ENCODE measurements at places on chromosomes 3 and 15.

DNA sequence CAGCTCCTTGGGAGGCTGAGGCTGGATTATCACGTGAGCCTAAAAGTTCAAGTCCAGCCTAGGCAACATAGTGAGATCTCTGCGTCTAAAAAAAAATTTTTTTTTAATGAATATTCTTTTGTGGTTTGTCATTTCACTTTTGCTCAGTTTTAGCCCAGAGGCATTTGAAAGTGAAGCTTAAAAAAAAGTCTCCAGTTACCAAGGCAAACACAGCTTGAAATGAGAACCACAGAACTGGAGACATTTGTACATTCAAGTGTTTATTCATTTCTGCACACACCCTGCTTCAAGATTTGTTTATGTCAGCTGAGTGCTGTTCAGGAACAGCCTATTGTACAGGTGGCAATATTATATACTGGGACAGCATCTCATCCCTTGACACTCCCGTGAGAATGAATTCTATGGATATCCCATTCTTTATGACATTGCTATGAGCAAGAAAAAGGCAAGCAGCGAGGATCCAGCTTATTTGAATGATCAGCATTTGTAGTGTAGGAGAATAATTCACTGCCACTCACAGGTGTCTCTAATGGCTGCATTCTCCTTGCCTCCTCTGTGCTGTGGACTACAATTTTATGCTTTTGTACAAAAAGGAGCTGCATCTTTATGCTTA, 444.8 kb upstream of the GRM7 start:
- no peak for DNase-seq

DNA sequence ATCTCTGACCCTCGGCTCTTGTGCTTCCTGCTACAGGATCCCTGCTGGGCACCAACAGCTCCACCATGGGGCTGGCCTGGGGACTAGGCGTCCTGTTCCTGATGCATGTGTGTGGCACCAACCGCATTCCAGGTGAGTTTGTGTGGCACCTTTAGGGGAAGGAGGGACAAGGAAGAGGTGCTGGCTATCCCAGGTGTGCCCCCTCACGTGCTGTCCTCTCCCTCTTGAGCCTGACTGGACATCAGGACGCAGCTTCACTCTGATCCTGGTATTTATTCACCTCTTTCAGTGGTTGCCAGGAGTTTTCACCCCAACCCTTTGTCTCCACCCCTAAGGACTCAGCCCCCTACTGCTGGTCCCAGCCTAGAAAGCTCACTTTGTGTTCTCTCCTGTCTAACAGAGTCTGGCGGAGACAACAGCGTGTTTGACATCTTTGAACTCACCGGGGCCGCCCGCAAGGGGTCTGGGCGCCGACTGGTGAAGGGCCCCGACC, 960 bp downstream of the THBS1 start:
- DNase-seq: no peak

- no peak for DNase-seq
Observed at GRCh38 chr3:147428326-147428725, 19.2 kb downstream of the ZIC1 start.

DNA sequence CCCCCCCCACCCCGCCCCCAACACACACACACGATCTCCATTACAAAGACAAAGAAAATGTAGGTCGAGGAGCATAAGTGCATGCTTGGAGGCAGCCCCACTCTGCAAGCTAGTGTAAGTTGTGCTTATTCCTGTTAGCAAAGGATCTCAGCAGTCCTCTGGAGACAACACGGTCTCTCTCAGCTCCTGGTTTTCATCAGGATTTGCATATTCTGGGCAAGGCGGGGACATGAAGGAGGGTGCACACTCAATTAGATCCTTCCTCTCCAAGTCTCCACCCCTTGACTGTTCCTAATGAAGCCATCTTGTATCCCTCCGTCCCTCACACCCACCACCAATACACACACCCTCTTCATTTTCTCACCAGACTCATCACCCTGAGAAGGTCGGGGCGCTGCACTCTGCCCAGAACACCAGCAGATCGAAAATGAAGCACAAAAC, 63.8 kb downstream of the MRPL46 start:
- DNase-seq: no peak

DNA sequence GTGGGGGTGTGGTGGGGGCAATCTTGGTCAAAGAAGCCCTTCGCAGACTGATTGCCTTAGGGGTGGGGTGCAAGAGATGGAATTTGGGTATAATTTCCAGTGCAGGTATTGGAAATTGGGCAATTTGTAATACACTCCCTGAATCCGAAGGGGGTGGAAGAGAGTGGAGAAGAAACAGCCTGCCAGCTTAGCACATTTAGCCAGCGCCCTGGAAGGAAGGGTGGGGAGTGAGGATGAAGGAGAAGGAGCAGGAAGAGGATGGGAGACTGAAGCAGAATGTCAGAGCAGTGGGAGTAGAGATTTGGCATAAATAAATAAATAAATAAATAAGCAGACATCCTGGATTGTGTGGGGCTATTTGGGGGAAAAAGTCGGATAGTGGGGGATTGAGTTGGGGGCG, 1.6 kb downstream of the GAP43 start:
- no peak for DNase-seq

DNA sequence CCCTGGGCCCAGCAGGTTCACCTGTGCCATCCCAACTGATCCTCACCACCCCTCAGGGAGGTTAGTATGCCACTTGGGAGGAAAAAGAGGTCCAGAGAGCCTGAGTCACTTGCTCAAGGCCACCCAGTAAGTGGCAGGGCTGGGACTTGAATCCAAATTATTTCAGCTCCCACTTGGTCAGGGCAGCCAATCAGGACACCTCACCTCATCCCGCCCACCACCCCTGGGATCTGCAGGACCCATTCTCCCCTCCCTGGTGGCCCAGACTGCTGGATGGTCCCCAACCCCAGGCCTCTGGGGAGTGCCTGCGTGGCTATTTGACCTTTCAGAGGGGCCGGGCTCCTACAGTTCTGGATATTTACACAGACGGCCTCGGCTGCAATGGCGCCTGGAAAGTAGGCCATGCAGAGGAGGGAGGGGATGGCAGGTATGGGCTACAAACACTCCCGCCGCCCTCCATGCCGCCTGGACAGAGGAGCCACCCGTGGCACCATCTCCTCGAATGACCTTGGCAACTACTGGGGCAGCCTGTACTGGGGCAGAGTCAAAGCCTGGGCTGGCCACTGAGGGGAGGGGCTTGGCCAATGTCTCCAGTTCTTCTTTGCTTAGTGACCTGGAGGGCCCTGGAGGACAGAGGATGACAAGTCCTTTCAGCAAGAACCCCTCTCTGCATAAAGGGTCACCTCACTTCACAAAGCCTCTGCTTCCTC, 153.6 kb upstream of the LINGO1 start:
- DNase-seq: no peak

- no peak for DNase-seq
Observed at GRCh38 chr15:41944313-41944940, 27.9 kb downstream of the EHD4 start.

DNA sequence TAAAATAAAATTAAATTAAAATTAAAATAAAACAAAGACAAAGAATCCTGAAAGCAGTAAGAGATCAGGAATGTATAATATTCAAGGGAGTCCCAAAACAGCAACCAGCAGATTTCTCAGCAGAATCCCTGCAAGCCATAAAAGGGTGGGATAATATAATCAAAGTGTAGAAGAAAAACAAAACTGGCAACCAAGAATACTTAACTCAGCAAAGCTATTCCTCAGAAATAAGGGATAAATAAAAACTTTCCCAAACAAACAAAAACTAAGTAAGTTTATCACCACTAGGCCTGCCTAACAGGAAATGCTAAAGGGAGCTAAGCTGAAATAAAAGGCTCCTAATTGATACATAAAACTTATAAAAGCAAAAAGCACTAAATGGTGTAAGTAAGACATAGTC, 29.8 kb downstream of the THBS1 start:
- no peak for DNase-seq

DNA sequence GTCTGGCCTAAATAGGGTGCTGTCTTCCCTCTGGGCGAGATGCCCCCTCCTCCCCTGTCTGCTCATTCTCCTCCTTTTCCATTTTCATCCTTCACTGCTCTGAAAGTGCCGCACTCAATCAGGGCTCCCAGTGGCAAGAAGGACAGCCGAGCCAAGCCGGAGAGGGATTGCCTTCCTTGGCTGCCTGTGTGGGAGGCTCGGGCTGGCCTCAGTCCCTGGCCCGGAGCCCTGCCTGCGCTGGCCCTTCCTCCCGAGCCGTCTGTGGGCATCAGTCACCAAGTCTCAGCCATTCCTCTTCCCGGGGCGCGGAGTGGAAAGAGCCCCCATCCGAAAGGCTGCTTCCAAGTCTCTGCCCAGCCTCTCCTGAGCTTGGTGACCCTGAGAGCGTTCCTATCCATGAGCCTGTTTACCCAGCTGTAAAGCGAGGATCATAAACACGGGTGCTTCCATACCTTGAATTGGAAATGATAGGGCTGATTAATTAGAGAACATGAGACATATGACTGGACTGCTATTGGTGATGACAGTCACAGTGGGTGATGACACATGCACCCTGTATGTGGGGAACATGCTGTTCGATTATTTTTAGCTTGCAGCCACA, 59.1 kb upstream of the TLE3 start:
- DNase-seq: no peak

GRCh38 chr3:15952543-15953175, 154.9 kb upstream of the ANKRD28 start:
- DNase-seq: no peak

DNA sequence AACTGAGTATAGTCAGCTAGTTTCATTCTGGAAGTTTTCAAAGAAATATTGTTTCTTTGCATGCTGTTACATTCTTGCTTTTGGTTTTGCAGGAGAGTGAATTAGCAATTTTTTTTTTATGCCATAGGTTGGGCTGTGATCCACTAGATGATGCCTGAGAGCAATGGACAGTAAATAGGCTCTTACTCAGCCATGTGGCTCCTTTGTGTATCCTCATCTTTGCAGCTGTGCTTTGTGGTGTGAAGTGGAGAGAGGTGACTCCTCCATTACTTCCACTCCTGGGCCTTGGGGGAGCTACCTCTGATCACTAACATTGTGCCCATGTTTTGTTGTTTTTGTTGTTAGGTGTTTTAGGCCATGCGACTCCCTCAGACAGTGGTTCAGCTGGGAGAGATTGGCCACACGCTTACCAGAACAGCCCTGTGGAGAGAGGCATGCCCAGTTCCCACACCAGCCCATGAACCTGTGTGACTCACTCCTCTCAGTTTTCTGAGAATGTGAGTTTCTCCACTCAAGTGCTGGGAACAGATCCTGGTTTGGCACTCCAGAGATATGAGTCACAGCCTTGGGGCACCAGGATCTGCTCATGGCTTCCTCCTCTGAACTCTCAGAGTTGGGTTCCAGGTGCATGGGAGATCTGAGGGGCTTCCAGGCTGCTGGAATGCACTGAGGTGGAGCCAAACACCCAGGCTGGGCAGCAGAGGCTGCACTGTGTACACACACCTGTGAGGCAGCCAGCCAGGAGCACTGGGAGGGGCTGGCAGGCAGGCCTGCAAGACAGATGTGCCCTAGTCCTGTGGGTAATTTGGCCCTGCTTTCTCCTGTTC, 785.3 kb downstream of the ROBO2 start:
- no peak for DNase-seq

GRCh38 chr15:97316362-97316761, 644.1 kb upstream of the ARRDC4 start:
- no peak for DNase-seq

GRCh38 chr3:38101811-38102443, 35.0 kb downstream of the ACAA1 start:
- no peak for DNase-seq

GRCh38 chr3:105988540-105989212, 119.9 kb upstream of the CBLB start:
- no peak for DNase-seq

DNA sequence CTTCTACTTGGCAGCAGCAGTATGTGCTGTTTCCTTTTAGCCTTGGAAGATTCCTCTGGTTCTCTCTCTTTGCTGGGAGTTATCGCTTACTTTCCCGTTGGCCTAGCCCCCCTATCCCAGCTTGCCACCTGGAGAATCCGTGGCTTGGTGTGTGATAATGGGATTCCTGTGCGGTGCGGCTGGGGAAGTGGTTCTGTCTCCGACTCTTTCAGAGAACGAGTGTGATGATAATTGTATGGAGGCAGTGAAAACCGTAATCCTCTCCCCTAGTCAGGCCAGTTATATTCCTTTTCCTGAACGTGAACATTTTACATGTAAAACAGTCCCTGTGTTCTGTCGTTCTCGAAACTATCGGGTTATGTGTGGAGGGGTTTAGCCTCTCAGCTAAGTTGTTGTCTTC, 300.1 kb upstream of the C2CD4B start:
- DNase-seq: no peak

DNA sequence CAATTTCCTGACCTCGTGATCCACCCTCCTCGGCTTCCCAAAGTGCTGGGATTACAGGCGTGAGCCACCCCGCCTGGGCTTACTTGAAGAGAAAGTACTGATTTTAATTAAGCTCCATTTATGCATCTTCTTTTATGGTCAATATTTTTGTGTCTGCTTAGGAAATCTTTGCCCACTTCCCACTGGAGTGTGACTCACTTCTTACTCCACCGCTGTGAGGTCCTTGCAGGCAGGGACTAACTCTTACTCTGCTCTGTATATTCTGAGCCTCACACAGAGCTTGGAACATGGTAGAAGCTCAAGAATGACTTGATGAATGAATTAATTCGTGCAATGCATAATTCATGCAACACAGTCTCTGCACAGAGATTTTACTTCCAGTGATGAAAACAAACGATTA, 2.9 kb upstream of the TM4SF19 start:
- no peak for DNase-seq

DNA sequence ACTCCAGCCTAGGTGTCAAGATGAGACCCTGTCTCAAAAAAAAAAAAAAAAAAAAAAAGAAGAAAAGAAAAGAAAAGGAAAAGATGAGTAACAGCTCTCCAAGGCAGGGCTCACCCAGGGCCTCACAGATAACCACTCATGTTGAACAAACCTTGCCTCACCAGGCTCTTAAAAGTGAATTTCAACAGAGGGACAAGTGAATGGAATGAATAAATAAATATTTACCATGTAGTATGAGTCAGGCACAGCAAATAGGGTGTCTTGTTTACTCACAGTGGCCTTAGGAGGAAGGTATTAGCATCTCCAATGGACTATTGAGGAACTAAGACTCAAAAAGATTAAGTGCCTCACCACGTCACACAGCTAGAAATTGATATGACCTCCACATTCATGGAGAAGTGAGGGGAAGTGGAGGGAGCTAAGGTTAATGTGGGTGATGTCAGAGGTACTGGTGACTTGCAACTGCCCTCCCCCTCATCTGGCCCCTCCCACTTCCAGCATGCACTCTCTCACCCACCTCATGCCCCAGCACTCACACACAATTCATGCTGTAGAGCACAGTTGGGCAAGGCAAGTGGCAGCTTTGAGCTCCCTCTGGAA, 255.5 kb downstream of the UACA start:
- peak; percentile 28 for DNase-seq

- DNase-seq: no peak
Observed at GRCh38 chr3:40120806-40121205, 188.7 kb upstream of the EIF1B start.

DNA sequence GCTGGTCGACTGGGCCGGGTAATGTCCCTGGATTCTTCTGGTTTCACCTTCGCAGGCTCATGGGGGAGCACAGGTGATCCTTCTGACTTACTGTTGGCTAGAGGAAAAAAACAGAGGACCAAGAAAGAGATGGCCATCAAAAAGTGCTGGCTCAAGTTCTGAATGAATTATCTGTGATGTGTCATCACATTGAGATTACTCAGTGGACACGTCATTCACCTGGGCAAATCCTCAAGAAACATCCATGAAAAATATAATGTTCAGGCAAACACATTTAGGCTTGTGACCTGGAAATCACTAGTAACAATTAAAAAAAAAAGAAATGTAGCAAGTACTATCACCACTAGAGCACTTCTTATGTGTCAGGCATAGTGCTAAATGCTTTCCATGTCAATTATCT, 81.5 kb upstream of the SLC2A2 start:
- no peak for DNase-seq

Data from activated naive CD4-positive, alpha-beta T cell treated with Interleukin-2 at 50 U/mL for 16 hours (primary cell).